NCI-H524 treated with DMSO at 0.1 percent for 48 hours (cell line): ENCODE measurements at places on chromosomes 6 and 20.

DNA sequence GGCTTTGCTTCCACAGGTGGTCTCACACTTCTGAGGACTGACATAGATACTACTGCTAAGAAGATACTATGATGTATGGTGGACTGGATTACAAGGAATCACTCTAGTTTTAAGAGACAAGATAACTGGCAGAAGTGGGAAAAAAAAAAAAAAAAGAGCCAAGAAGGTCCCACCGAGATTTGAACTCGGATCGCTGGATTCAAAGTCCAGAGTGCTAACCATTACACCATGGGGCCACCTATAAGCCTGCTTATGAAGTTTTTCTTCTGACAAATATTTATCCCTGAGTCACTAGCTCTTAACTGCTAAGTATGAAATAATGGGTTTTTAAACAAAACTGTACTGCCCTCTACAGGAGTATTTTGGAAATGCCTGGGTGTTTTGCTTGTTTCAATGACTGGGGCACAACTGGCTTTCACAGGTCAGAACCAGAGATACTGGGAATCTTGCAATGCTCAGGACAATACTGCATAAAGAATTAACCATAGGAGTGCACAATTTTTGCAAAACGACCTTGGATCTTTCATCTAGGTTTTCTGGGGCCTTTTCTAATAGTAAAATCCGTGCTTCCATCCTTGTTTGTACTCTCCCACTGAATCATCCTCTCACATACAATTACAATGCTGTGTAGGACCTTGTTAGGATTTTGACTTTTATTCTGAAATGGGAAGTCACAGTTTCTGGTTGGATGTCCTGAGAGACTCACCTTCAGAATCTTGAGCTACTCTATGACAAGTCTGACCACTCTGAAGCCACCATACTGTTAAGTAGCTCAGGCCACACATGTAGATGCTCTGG is 116.3 kb downstream of the OR2B2 start:
- DNase-seq, result peak; percentile 58

- no peak for DNase-seq
These were observed 15.0 kb upstream of the JARID2 start for GRCh38 chr6:15230827-15231226.

DNA sequence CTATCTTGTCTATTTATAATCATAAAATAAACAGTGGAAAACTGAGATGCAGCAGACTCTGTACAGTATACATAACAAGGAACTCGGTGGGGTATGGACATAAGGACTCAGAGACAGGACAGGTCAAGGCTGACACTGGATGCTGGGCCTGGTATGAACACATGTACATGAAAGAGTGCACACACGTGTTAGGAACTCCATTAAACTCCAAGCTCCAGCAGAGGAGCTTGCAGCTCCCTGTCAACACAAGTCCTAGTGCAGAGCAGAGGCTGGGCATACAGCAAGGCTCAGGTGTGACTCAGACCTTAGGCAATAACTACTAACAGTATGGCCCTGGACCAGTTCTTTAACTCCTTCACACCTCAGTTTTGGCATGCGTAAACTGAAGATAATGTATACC is 17.1 kb downstream of the NAPB start:
- DNase-seq, result no peak

DNA sequence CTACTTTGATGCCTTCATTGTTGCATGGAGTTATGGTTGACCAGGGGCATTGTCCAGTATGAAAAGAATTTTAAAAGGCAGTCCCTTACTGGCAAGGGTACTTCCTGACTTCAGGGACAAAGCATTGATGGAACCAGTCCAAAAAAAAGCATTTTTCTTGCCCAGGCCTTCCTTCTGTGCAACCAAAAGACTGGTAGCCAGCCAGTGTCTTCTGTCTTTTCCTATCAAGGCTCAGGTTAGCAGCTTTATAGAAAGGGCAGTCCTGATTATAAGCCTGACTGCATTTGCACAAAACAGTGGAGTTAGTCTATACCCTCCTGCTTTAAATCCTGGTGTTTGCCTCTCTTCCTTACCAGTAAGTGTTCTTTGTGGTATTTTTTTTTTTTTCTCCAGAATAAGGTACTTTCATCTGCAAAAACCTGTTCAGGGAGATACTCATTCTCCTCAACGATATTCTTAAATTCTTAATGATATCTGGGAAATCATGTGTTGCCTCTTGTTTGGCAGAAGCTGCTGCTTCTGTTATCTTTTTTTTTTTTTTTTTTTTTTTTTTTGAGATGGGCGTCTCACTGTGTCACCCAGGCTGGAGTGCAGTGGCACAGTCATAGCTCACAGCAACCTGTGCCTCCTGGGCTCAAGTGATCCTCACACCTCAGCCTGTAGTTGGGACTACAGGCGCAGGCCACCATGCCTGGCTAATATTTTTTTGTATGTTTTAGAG is 33.9 kb downstream of the SCAF8 start:
- DNase-seq, result no peak

GRCh38 chr6:40962241-40962640 is 76.8 kb downstream of the UNC5CL start:
- no peak for DNase-seq

GRCh38 chr6:158303210-158303731 is 9.0 kb upstream of the TULP4 start:
- no peak for DNase-seq

GRCh38 chr6:35727935-35728682 is 8.7 kb upstream of the ARMC12 start:
- peak; percentile 14 for DNase-seq

DNA sequence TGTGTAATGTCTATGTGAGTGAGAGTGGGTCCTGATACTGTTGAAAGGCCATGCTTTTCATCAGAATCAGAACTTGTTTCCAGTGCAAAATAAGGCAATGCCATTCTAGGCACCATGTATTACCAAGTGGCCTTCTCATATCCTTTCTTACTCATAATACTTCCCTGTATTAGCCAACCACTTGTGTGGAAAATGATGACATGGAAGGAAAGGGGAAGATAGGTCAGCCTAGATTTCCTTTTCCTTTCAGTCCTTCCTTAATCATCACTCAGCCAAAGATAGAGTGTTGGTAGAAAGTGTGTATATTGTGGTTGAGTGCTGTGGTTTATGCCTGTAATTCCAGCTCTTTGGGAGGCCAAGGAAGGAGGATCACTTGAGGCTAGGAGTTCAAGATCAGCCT is 158.6 kb upstream of the PREP start:
- no peak for DNase-seq

DNA sequence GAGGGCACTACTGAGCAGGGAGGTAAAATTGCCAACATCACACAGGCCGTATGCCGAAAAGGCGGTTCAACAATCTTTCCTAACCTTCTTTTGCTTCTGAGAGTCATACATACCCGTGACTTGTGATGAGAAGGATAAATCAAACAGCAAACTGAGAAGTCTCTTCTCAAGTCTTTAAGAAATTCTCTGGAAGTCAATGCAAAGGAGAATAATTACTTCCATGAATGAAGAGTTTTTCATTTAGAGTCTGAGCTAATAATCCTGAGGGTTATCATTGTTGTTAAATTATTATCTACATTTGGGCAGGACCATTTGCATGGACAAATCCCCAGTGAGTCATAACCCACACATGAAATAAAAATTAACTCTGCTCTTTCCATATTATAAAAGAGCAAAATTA is 22.4 kb upstream of the ILRUN start:
- no peak for DNase-seq

DNA sequence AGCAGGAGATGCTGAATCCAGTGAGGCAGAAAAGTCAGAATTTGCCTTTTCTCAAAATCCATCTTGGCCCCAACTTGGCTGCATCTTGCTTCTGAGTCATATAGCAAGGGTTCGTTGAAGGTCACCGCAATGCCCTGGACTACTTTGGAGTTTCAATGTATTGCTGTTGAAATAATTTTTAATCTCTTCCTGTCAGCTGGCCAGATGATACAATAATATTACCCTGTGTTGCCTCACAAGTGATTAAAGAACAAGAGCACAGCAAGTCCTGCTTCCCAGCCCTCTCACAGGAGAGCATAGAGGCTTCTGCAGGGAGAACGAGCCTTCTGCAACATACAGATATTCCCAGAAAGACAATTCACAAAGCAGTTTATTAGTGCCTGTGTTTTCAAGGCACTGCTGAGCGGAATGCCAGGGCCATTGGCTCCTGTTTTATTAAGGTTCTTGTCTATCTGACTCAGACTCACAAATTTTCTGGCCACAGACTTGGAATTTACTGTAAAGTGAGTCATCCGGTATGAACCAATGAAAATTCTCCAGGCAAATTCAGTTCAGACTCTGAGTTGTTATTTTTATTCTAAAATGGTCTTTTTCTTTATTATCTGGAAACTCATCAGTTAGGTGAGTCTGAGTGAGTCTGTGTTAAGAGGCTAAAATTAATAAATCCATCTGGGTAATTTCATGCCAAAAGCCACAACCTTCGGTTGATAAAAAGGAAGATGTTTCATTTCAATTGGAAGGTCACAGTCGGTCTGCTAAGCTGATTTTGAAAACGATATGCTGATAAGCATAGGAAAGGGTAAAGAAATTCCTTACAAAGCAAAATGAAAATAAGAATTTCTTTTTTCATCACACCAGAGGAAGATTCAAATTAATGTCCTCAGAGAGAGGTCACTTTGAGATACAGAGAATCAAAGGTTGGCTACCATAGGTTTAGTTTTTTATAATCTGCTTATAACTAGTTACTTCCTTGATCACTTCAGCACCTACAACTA is 289.4 kb upstream of the STXBP5 start:
- DNase-seq, result no peak

DNA sequence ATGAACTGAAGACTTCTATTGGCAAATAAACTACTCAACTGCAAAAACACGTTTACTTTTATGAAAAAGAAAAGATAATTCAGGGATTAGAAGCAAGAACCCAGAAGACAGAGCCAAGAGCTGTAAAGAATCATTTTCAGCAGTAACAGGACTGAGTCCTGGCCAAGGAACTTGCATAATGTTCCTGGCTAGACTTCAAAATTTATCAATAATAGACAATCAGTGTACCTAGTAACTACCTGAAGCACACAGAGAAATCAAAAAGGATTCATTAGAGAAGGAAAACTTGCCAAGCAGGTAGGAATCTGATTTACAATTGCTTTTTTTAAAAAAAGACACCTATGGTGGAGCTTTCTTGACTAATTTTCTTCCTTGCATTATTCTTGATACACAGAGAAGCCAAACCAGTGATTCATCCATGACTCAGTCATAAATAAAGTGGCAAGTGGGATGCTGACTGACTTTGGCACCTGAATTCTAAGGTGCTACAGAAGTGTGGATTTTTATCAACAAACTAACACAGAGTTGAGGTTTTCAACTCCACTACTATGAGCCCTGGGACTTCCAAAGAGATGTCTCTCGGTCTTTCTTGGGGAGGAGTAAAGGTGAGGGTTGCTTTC is 281.3 kb downstream of the BMP7 start:
- no peak for DNase-seq

- no peak for DNase-seq
These were observed 83.8 kb downstream of the RNASET2 start for GRCh38 chr6:166872531-166873009.

DNA sequence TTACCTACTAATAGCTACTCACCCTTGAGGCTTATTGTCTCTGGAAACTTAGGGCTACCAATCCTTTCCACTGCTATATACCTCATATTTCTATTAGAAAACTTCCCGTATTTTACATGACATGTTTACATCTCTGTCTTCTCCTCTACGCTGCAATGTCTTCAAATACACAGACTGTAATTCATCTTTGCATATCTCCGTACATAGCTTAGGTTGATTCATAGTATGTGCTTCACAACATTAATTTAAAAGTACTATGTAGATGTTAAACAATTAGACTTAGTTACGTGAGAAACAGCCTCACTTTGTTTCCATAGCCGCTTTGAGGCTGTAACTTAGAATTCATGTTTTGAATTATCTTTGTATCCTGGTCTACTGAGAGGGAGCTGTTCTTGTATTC is 35.1 kb upstream of the FKBP1C start:
- no peak for DNase-seq

- no peak for DNase-seq
These were observed 49.2 kb downstream of the RNF144B start for GRCh38 chr6:18436341-18436740.

DNA sequence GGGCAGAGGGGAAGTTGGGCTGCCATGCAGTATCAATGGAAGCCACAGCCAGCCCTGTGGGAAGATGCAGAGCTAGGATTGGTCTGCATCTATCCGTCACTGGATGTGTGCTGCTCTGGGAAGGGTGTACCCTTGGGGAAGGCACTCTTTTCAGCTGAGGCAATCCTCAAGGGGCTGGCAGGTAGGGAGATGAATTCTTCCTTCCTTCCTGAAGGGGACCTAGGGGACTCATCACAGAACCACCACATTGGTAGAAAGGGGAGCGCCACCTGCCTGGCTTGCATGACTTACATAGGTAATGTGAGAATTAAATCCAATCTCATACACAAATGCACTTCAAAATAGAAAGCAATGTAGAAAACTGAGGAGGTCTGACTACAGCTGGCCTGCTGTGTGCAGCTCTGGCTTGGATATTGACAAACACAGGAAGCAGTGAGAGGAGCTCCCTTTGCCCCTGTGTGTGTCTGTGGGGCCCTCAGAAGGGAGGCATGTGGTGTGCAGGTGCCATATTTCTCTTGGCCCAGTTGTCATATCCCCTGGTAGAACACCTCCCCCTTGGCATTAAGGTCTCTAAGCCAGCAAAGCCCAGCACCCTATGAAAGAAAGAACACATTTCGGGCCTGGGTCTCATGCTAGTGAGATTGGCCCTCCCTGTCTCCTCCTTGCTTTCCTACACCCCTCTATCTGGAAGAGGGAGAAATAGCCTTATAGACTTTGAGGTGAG is 260.3 kb upstream of the MOCS1 start:
- DNase-seq, result no peak

- DNase-seq, result no peak
These were observed 70.3 kb downstream of the NKAIN2 start for GRCh38 chr6:123873974-123874373.

- no peak for DNase-seq
These were observed 9.9 kb downstream of the PFDN4 start for GRCh38 chr20:54217762-54218161.
